ENCODE measurements at places on chromosomes 5 and 9.

DNA sequence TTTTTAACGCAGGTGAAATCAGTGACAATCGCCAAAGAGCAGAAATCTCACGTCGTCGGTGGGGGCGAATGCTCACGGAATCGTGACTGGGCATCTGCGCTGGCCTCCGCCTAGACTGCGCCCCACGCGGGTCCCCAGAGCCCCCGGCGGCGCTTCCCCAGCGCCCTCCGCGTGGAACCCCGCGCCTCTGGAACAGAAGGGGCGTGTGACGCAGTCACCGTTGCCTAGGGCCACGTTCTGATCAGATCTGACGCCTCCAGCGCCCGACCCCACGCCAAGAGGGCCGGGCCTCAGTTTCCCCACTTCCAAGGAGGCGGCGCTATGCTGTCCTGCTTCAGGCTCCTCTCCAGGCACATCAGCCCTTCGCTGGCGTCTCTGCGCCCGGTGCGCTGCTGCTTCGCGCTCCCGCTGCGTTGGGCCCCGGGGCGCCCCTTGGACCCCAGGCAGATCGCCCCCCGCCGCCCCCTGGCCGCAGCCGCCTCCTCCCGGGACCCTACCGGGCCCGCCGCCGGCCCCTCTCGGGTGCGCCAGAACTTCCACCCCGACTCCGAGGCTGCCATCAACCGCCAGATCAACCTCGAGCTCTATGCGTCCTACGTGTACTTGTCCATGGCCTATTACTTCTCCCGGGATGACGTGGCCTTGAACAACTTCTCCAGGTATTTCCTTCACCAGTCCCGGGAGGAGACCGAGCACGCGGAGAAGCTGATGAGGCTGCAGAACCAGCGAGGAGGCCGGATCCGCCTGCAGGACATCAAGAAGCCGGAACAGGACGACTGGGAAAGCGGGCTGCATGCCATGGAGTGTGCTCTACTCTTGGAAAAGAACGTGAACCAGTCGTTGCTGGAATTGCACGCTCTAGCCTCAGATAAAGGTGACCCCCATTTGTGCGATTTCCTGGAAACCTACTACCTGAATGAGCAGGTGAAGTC lies at the start of gene FTMT:
Gene FTMT, plus strand, starts transcription at position 240 of the 932 bp plus-strand sequence. Its CDS starts 82 bp downstream, at position 322.
- DNase-seq: no peak

DNA sequence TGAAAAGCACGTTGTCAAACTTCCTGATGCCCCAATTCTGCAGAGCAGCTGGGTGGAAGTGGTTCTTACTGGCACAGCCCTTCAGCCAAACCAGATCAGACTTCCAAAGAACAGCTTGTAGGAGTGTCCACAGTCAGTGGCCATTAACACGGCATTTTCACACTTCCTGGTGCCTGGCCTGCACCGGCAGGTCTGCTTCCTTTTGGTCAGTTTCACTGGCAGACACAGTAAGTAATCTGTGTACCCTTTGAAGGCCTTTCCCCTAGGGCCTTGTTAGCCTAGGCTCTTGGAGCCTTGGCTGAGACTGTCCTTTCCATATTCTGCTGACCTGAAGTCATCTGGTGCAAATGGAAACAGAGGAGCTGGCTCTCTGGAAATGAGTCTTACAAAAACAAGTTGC lies 297.5 kb upstream of the TNC start:
- no peak for DNase-seq

DNA sequence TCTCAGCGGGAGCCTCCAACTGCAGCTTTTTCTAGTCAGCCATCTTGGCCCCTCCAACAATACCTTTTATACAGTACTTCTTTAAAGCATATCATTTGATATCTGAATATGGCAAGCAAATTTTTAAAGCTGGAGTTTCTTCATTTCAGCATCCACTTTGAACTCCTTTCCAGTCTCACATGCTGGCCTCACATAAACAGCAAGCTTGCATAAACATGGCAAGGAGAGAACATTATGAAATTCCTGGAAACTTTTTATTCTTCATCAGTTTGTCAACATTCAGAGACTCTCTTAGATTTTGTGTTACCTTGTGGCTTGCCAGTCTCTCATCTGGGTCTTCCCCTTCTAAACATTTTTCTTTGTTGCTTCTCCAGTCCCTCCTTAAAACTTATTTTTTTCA lies 745.3 kb downstream of the NR2F1-AS1 start:
- DNase-seq: no peak

- peak; percentile 70 for DNase-seq
These were observed 1.0 kb upstream of the EFNA5 start for GRCh38 chr5:107671742-107672210.

GRCh38 chr9:99296291-99296951 lies 74.3 kb downstream of the SEC61B start:
- peak; percentile 6 for DNase-seq

GRCh38 chr9:90642570-90643539 lies at the start of gene DIRAS2:
Gene DIRAS2, minus strand, starts transcription at chr9:90642824. Its CDS starts 28,997 bp downstream, at chr9:90613827.
- DNase-seq: peak; percentile 54

DNA sequence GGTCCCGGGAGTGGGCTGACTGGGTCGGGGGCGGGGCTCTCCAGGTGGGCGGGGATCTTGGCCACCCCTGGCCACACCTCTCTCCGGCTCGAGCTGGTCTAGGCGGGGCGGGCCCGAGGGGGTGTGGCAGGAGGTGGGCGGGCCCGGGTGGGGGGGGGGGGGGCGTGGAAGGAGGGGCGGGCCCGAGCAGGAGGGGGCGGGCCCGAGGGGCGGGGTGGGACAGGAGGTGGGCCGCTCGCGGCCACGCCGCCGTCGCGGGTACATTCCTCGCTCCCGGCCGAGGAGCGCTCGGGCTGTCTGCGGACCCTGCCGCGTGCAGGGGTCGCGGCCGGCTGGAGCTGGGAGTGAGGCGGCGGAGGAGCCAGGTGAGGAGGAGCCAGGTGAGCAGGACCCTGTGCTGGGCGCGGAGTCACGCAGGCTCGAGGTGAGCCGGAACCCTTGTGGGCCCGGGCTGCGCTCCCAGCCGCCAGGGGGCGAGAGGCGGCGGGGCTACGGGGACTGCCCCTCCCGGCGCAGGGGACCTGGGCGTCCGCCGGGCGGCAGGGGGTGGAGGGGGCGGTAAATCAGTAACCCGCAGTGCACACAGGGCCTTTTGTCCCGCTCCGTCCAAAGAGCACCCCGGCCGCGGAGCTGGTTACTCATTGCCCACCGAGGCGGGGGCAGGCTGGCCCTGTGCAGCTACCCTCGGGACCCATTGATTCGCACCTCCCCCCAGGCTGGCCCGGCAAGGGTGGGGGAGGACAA lies at the start of gene FGFR4:
Gene FGFR4, plus strand, starts transcription at position 262 of the 744 bp plus-strand sequence. CDS start 2,688 bp downstream, outside the sequence.
- peak; percentile 53 for DNase-seq

GRCh38 chr9:112140936-112141335 lies 34.2 kb downstream of the SUSD1 start:
- DNase-seq: no peak

DNA sequence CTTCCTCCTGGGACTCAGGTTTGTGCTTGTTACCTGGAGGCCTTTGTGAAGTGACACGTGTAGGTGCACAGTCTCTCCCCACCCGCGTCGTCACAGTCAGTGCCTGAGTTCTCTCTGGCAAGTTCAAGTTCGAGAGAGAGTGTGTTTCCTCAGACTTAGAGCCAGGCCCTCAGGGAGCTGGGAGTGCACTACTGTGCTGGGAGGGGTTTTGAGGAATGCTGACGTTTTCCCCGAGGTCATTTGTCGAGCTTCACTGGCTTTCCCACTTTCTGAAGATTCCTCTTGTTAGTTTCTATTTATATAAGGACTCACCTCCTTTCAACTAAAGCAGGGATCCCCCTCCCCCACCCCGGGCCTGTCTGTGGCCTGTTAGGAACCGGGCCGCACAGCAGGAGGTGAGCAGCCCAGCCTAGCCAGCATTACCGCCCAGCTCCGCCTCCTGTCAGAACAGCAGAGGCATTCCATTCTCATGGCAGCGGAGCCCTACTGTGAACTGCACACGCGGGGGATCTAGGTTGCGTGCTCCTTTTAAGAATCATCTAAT lies 209.2 kb downstream of the DIRAS2 start:
- DNase-seq: peak; percentile 10

GRCh38 chr5:167819406-167819805 lies 472.0 kb upstream of the WWC1 start:
- no peak for DNase-seq

DNA sequence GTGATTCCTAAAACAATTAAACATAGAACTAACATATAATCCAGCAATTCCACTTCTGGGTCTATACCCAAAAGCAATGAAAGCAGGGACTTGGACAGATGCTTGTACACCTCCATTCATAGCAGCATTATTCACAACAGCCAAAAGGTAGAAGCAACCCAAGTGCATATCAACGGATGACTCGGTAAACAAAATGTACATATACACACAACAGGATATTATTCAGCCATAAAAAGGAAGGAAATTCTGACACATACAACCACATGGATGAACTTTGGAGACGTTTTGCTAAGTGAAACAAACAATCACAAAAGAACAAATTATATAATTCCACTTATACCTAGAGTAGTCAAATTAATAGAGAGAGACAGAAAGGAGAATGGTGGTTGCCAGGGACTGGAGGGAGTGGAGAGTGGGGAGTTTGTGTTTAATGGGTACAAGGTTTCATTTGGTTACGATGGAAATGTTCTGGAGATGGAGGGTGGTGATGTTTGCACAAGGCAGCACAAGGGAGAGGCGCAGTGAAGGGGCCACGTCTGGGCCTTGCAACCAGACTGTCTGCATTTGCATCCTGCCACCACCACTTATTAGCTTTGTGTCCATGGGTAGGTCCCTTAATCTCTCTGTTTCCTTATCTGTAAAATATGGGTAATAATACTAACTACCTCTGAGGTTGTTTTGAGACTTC lies 36.3 kb upstream of the RLN1 start:
- DNase-seq: peak; percentile 35

DNA sequence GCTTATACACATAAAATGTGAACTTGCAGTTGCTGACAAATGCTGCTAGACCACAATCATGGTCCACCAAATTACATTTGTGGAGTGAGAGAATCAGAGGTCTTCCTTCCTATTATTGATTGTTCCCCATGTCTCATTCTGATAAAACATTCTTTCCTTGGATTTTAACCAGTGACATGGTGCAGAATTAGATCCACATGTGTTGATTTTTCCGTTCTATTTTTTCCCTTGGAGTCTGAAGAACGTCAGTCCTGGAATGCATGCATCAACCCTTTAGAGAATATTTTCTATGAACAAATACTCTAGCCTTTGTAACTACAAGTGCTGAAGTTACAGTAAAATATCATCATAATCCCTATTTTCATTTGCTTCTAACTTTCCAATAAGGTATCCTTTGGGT lies 170.7 kb upstream of the SPRY4 start:
- DNase-seq: no peak

DNA sequence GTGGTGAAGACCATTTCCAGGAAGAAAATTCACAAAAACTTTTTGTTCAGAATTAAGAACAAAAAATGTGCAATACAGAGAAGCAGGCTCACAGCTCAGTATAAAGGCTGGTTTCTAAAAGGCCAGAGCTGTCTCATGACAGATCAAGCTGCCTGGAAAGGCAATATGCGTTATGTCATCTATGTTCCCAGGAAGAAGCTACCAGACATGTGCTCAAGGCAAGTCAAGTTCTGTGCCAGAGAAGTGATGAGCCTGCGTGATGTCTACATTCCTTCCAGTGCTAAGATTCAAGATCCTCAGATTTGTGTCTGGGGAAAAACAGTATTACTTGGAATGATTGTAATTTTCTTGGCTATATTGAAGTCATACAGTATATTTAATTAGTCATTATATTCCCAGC lies 104.3 kb downstream of the PDE4D start:
- DNase-seq: peak; percentile 68

DNA sequence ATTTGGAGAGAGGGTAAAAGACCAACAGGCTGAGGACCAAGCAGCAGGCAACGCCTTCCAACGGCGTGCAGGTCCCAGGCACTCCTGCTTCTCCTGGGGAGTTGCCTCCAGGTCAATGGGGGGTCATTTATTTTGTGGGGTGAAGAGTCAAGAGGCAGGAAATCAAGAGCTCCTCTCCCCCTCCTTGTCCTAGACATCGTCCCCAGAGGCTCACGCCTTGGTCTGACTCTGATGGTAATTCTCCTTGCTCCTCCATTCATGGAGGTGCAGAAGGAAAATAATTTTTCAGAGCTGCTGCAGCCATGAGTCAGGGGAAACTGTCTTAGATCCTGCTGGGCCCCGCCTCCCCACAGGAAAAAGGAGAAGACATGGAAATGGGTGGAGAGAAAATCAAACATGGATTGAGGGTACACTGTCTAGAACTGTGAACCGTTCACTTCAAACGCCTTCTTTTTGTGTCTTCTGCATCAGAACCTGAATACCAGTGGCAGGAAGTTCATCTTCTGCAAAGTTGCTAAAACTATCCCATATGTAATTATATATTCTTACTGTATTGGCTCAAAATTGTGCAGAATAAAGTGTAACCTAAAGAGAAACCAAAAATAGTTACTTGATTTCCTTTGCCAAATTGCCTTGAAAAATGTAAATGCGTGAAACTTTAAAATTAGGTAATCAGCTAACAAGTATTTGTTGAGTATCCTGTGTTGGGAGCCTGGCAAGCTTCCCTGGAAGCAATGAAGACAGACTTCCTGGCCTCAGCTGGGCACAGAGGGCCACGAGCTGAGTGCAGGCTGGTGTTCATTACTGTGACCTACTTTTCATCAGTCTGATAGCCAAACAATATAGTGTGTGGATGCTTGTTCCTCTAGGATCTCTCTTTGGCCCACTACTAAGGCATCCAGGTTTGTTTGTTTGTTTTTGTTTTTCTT lies 142.0 kb downstream of the CMYA5 start:
- DNase-seq: no peak

DNA sequence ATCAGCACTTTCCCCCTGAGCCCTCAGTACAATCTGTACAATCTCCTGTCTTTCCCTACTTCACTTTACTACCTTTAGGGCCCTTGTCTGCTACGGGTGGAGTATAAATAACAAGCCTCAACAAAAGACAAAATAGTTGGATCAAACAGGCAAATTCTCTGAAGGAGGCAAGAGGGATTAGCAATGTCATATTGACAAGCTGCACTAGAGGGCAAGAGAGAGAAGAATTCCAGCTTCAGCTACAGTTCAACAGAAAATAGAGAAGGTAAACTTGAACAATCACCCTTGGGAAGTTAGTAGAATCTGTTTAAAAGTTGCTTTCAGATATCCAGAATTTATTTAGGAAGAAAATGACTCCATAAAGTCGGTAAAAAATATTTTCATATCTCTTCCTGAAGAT lies 68.4 kb upstream of the IZUMO3 start:
- peak; percentile 3 for DNase-seq

GRCh38 chr5:107501965-107502675 lies 168.6 kb downstream of the EFNA5 start:
- DNase-seq: peak; percentile 64

- DNase-seq: no peak
These were observed 2.0 kb upstream of the SLC30A5 start for GRCh38 chr5:69091771-69092170.

DNA sequence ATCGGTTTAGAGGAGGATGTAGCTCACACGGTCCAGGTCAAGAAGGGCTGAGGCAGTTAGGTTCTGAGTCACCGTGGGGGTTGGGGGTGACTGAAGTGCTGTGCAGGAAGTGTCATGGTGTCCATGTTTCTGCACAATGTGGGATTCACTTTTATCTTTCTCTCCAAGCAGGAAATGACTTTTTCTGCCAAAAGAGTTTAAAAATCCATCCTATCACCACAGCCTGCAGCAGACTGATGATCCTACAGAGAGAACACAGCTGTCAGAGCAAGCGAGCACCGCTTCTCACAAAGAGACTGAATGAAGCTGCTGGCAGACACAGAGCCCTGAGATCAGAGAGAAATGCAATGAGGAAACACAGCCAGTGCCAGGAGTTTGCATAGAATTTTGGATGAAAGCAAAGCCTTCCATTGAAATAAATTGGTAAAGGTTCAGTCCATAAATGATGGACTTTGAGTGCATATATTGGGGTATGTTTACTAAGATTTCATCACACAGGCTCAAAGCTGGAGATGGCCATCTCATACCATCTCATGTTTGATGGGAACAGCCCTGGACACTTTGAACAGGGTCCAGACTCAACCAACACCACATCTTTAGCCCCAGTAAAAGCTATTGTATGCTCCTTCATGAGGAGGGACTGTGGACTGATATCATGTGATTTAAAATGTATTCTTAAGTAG lies 213.9 kb upstream of the FBXL7 start:
- peak; percentile 90 for DNase-seq
